Stimulated activated CD4-positive, alpha-beta T cell treated with anti-CD3 and anti-CD28 coated beads, Interleukin-15, amount 100 ng/mL, for 1 hour (primary cell): ENCODE measurements at places on chromosomes 1 and 21.
A peak's percentile ranks its signal among the peaks of the same experiment; 100 is the strongest.

- no peak for DNase-seq
Measured at GRCh38 chr1:55155522-55155921, 59.6 kb downstream of the USP24 start.

- DNase-seq, result no peak
Measured at GRCh38 chr1:22287946-22288520, 145.1 kb upstream of the WNT4 start.

GRCh38 chr1:173190101-173190936 lies 16.8 kb downstream of the TNFSF4 start:
- no peak for DNase-seq

DNA sequence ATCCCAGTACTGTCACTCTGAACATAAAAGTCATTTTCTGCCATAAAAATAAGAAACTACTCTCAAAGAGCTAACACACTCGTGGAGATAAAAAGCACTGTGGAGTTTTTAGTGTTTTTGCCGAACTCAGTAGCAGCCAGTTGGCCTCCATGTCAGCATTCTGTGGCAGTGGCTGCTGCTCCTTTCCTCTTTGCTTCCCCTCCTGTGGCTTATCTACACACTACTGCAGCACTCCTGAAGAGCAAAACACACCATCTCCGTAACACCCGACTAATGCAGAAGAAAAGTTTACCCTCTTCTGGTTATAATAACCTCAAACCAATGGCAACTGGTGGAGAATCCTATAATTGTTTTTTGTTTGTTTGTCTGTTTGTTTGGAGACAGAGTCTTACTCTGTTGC lies 44.9 kb downstream of the RAB3GAP2 start:
- DNase-seq, result no peak

- DNase-seq, result peak; percentile 73
Measured at GRCh38 chr1:43367904-43368645, at the start of gene ELOVL1. Gene ELOVL1 (minus strand): TSS chr1:43368011. CDS start chr1:43365609, 2,402 bp downstream.

DNA sequence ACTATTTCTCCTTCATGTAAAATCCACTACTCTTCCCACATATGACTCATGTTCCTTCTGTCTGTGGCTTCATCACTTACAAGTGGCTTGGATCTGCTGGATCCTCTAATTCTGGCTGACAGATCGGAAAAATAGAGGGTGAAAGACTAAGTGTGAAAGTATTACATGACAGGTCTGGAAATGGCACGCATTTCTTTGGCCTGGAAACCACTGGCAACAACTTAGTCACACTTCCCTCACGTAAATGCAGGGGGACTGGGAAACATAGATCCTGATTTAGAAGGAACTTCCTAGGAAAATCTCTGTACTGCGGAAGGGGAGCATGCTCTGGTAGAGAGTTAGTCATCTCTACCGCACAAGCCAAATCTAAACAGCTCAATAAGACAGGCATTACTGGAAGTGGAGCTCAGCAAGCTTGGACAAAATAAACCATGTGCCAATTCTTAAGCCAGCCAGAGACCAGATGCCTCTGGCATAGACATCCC lies 305.4 kb upstream of the PTBP2 start:
- DNase-seq, result no peak

DNA sequence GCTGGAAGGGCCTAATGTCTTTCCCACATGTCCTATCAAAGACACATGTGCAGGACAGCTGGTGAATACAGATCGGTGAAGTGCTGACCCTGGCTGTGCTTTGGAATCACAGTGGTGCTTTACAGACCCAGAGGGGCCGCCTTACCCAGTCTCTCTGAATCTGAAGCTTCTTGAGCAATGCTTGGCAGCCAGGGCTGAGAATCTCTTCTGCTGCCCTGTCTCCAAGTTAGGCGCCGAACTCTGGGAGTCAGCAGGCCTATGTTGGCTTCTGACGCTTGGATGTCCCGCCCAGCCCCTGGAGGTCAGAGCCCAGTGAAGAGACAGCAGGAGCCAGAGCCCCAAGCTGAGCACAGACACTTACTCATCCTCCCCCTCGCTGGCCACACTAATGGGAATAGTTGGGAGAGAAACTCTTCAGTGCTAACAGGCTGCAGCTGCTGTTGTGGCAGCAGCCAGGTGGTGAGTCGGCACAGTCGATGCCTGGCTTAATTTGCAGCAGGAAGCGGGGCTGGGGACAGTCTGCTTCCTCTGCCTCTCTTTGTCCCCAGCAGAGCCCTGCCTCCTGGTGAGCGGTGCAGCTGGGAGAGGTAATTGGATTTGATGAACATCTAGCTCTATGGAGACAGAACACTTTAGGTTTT lies 68.1 kb downstream of the URB2 start:
- DNase-seq, result no peak

DNA sequence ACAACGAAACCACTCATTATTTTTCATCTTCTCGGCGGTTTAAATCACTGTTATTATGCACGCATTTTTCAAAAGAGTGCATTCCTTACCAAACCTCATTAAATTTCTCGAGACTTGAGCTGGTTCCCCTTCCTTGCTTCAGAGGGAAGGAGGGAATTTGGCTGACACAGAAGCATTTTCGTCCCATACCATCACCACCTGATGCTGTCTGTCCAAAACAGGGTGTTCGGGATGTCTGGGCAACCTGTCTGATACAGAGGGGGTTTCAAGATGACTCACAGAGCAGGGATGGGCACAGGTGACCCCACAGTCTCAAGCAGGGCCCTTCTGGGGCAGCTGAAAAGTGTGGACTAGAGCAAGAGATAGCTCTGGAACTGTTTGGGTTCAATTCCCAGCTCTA lies 12.3 kb upstream of the RCC2 start:
- DNase-seq, result no peak

- DNase-seq, result no peak
Measured at GRCh38 chr1:23369335-23370013, at the start of gene ZNF436. Gene ZNF436 (minus strand): TSS chr1:23369836. CDS start chr1:23368005, 1,831 bp downstream.

- DNase-seq, result no peak
Measured at GRCh38 chr1:35894183-35894582, 11.2 kb downstream of the AGO1 start.

- no peak for DNase-seq
Measured at GRCh38 chr1:212690816-212691403, 8.7 kb downstream of the BATF3 start.

GRCh38 chr1:90387805-90388204 lies 329.3 kb downstream of the BARHL2 start:
- no peak for DNase-seq
